ENCODE measurements at places on chromosomes 2 and 18.

DNA sequence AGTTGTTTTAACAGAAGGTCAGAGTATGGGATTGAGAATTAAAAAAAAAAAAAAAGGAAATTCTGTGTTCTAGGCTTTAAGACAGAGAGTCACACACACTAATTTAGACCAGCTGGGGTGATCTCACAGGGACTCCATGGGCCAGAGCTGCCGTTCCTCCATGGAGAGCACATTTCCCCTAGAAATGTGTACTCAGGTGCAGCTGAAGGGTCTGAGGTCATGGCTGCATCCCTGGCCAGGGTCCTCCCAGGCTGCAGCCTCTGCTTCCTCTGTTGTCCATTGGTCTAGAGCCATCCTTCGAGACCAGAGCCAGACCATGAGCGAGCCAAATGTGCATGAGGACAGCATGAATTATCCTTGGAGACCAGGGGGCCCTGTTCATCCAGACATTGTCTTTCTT is 190.1 kb upstream of the TNP1 start:
- DNase-seq = no peak

DNA sequence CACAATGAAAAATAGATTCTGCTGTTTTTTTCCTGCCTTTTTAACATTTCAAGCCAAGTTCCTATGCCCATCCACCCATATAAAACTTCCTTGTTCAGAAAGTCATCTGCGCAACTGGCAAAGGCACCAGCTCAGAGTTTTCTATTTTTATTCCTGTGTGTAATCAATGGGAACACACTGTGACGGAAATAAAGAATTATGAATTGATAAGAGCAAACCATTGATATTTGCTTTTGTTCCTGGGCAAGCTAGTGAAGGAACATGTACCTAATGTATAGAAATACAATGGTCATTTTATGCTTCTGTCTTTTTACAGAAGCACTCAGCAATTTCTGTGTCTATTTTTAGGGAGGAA is 30.8 kb upstream of the AAK1 start:
- DNase-seq = no peak

DNA sequence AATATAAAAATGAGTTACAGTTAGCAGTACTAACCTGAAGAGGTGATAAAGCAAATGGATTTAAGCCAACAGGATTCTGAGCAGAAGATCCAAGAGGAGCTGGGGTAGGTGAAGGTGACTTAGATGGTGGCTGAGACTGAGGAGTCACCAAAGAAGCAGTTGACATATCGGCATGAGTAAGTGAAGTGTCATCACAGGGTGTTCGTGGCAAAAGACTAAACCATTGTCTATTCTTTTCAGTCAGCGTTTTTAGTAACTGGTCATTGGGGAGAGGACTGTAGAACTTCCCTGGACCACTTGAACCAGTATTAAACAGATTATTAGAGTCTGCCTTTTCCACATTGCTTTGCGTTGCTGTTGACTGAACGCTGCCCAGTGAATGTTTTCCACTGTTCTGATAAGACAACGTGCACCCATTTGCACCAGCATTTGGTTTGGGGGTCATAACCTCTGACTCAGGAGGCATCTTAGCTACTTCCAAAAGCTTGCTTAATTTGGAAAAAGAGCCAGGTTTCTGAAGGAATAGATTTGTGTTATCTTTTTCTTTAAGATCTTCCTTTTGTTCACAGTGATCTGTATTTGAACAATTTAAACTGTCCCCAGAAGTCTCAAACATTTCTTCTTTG is 63.3 kb upstream of the WDSUB1 start:
- DNase-seq = no peak

GRCh38 chr18:14086458-14087231 is 45.6 kb downstream of the ZNF519 start:
- DNase-seq = peak; percentile 30

DNA sequence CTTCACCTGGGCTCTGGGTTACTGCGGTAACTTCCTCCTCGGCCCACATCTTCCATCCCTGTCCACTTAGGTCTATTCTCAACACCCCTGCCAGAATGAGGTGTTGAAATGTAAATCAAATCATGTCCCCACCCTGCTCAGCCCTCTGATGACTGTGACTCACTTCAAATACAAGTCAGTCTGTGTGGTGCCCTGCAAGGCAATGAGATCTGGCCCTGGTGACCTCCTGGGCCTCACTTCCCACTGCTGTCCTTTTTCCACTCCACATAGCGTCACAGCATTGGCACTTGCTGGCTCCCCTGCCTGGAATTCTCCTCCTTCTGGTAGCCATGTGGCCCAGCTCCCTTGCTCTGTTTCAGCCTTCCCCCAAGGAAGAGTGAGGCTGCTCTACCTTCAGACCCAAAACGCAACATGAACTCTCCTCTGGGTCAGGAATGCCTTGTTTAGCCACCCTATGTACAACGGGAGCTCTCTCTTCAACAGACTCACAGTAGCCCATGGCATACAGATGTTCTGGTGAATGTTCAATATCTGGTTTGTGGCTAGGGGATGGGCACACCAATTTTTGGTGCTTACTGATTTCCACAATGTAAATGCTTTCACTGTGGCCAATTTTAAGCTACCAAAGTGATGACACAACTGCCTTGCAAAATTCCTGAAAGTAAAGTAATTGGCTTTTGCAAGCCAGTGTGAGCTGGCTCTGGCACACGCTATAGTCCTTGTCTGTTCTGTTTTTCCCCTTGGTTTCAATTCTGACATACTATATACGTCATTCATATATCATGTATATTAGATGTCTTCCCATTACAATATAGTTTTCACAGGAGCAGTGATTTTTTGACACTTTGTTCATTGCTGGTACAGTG is 550.3 kb upstream of the HS6ST1 start:
- DNase-seq = no peak

- no peak for DNase-seq
Measured at GRCh38 chr2:14123436-14124103, 508.9 kb upstream of the LRATD1 start.

Data from NT2/D1 (cell line).